ENCODE measurements at places on chromosomes 2 and 18.
A peak's percentile ranks its signal among the peaks of the same experiment; 100 is the strongest.

DNA sequence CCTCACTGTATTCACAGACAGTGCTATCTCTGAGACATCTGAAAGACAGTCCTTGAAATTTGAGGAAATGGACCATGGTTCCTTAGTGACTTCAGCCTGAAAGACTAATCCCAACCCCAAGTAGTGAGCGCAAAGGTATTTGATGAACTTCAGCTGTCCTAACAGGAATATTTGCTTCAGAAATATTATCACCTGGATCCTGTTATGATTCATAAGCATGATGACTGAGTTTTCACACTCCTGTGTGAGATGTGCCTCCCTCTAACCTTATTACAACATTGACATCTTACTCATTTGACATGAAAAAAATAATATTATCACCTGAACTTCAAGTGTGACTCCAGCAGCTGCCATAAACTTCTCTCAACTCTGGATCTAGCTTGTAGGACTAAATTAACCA lies 11.6 kb upstream of the MRPL19 start:
- no peak for DNase-seq

DNA sequence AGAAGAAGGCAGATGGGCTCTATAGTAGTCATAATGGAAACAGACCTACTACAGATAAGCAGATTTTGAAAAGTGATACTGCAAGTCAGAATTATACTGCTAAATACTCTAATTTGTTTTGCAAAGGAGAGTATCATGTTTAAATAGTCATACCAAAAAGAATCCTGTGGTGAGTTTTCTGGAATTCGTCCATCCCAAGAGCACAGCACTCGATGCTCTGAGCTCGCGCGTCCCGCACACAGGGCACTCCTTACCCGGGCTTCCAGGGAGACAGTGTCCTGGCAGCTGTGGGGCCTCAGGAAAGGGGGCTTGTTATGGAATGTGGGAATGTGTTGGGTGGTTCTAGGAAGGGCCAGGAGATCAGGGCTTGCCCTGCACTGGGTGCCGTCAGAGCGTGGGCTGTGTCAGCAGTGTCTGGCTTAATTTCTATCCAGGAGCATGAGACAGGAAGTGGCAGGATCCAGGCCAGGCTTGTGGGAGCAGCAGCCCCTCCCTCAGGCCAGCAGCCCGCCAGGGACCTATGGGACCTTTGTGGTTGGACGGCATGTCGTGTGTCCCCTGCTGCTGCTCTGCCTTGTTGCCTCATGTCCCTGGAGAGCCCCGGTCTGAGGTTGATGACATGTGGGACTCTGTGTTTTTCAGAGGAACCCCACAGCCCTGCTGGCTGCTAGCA lies 193.2 kb upstream of the TPO start:
- no peak for DNase-seq

- no peak for DNase-seq
These were observed 417.7 kb upstream of the GYPC start for GRCh38 chr2:126238251-126238650.

DNA sequence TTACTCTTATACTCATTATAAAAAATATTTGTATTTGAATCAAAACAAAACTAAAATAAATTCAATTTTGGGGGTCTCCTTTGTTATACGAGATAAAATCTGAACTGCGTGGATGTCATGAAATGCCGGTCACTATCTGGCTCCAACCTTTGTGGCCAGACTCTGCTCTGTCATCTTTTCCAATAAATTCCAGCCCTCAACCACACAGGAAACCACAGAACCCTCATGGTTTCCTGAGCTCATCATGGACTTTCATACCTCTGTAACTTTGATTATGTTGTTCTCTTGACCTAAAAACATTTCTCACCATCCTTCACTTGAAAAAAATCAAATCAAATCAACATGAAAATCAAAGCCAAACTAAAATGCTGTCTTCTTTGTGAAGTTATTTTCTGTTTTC lies 724.7 kb downstream of the METTL4 start:
- DNase-seq, result no peak

DNA sequence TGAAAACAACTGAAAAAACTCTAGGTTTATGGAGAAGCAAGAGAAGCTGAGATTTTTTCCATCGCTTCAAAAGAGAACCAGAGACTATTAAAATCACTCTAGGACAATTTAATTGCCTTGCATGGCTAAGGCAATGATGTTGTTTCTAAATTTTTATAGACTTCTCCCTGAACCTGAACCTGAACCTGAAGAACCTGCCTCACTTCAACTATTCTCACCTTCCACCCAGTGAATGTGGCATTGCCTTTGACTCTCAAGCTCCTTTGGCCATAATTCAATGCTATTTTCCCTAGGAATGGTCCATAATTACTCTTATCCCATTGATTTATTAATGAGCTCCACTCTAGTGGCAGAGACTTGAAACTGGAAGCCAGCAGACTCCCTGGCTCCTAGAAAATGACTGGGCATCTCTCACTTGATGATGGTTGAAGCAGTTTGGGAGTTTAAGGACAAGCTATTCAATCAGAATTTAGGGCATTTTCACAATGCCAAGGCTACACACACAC lies 303.8 kb upstream of the UBE2E3 start:
- no peak for DNase-seq

GRCh38 chr18:3722649-3723433 lies 272.9 kb downstream of the TGIF1 start:
- DNase-seq, result no peak

DNA sequence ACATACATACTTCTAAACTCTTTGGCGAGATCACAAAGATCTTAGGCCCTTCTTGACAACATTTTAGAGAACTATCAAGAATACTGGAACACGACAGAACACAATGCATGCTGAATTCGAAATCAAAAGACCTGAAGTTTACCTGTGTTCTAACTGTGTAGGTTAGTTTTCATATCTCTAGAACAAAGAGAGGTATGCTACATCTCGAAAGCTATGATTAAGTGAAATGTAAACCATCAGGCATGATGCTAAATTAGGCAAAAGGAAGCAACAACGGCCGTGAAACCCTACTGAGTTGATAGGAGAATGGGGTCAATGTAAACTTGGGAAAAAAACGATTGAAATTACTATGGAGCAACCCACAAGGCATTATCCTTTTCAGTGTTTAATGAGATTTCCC lies 43.7 kb downstream of the IKZF2 start:
- no peak for DNase-seq

DNA sequence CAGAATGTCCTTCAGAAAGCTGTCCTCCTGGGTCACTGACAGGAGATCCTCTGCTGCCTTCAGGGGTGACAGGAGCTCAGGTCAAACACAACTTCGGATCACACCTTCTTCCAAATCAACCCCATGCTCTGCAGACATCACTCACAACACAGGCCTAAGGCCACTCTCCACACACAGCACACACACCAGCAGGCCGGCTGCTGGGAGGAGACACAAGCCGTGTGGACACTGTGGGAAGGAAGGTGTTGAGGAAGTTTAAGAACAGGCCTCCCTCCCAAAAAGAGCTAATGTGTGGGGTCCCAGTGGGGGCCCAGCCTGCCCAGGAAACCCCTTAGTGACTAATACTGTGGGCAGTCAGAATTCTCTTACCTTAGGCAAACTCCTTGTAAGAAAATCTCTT lies 290.3 kb upstream of the ID2 start:
- DNase-seq, result no peak

GRCh38 chr2:161166538-161167409 lies 6.5 kb downstream of the TANK start:
- no peak for DNase-seq

DNA sequence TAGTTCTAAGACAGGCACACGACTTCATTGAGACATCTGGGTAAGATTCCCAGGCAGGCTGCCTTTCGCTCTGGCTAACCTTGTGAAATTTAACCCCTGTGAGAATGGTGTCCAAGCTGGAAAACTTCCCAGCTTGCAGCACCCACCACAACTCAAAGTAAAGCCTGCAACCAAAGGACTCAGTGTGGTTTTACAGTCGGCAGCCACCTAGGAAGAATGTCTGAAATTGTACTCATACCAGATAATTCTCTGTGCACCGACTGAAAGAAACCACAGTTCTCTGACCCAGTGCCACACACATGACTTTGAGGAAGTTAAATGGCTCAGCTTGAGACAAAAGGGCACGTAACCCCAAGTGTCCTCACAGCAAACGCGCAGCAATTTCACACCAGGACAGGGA lies 125.7 kb downstream of the RBMS1 start:
- DNase-seq, result no peak

GRCh38 chr2:169775765-169776164 lies 22.9 kb upstream of the SSB start:
- no peak for DNase-seq

DNA sequence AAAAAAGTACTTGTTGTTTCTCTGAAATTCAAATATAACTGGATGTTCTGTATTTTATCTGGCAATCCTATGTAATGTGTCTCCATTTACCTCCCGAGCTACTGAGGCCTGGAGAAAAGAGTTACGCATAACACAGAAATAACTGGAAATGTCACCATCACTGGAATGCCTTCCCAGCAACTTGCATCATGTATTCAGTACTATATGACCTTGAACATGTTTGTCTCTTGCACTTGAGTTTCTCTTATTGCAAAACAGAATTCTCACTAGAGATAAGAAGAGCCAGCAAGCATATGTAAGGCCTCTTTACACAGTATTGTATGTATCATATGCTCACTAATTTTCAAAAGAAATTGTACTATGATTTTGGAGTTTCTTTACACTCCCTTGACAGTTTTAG lies 99.6 kb upstream of the CTAGE1 start:
- no peak for DNase-seq

GRCh38 chr2:221818616-221819320 lies 246.7 kb upstream of the EPHA4 start:
- peak; percentile 4 for DNase-seq

DNA sequence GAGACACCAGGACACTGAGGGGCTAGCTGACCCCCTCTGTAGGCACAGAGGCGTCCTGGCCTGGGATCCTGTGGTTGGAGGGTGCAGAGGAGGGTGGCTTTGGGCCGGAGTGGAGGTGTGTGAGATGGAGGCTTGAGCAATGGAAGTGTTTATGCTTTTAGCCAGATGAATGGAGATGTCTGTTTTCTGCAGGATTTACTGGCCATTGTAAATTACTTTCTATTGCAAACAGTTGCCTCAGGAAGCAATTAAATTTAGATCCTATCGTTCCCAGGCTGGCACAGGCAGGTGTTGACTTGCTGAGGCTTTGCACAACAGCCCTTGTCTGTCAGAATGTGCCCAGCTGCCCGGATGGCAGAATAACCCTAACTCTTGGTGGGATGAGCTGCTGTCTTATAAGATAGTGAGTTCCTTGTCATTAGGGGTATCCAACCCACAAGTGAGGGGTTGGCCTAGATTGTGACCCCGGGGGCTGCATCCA lies 1.8 kb upstream of the ARID5A start:
- DNase-seq, result no peak

GRCh38 chr18:13649397-13650390 lies 76.7 kb downstream of the FAM210A start:
- no peak for DNase-seq

DNA sequence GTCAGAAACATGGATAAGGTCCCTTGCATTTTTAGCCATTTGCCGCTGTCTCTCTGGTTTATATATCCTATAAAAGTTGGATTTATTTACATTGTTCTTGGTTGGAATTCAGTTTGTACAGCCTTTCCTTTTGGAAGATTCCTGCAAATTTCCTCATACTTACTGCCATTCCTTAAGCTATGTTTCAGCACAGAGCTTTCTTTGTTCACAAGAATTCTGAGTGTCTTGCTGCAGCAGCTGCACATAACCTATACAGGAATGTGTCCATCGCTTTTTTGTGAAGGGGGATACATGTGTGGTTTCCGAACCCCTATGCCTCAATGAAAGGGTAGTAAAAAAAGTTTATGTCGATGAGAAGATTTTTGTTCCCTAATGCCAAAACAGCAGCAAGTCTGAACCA lies 48.3 kb upstream of the CCDC68 start:
- DNase-seq, result no peak

DNA sequence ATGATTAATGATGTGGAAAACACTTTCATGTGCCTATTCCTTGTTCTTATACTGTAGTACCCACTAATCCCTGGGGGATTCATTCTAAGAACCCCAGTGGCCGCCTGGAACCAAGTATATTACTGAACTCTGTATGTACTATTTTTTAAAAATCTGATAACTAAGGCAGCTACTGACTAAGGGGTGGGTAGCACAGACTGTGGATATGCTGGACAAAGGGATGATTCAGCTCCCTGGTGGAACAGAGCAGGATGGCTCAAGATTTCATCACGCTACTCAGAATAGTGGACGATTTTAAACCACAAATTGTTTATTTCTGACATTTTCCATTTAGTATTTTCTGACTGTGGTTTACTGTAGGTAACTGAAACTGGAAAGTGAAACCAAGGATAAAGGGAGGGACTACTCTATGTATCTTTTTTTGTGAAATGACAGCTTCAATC lies 41.8 kb upstream of the CDC42EP3 start:
- no peak for DNase-seq

GRCh38 chr18:57242285-57242684 lies 95.4 kb downstream of the BOD1L2 start:
- no peak for DNase-seq

DNA sequence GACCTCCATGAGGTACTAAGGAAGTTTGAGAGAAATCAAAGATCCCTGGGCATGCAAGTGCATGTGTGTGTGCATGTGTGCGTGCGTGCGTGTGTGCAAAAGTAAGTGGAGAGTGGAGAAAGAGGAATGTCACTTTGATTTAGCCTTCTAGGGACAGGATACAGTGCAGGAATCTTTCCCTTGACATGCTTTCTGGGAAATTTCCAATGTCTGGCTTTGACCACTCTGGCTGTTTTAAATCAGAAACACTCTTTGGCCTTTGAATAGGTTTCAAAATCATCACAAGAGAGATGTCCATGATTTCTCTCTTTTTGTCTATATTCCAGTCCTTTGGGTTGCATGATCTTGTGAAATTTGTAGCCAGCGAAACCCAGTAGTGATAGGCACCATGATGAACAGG lies 162.0 kb downstream of the ALK start:
- DNase-seq, result no peak

GRCh38 chr18:59033359-59033758 lies 106.3 kb upstream of the SEC11C start:
- DNase-seq, result no peak

GRCh38 chr2:110969696-110970095 lies 151.0 kb upstream of the BCL2L11 start:
- DNase-seq, result no peak

GRCh38 chr2:12032398-12032797 lies 286.0 kb downstream of the LPIN1 start:
- no peak for DNase-seq

DNA sequence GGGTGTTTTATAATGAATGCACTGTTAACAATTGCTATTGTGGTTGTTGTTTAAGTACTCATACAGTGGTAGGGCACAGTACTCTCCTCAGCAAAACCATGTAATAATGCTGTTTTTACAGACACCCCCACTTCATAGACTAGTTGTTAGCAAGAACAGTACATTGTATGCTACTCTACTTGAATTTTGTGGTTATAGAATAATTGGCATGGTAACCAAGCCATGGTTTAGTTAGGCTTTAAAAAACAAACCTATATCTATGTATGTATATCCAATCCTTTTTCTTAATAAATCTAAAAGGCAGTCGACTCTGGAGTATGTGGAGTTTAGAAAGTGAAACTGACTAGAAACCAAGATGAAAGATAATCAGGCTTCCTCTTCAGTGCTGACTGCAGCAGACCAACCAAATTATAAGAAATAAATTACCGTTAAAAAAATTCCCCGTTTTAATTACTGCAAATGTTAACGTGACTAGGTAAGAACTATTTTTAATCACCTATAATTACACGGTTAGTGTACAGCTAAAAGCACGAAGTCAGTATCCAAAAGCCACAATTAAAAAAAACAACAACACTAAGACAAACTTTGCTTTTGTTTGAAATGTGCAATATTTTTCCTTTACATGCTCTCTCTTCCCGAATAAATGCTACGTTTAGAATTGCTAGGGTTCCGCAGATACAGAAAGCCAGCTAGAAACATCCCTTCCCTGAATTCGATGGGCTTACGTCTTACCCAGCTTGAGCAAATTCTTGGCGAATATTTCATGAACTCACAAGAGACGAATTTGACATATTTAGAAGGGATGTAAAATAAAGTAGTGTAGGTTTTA lies 113.3 kb upstream of the SERTAD2 start:
- no peak for DNase-seq
